Activated CD8-positive, alpha-beta memory T cell treated with anti-CD3 and anti-CD28 coated beads for 24 hours (primary cell): ENCODE measurements at places on chromosomes 11 and 22.
A peak's percentile ranks its signal among the peaks of the same experiment; 100 is the strongest.

DNA sequence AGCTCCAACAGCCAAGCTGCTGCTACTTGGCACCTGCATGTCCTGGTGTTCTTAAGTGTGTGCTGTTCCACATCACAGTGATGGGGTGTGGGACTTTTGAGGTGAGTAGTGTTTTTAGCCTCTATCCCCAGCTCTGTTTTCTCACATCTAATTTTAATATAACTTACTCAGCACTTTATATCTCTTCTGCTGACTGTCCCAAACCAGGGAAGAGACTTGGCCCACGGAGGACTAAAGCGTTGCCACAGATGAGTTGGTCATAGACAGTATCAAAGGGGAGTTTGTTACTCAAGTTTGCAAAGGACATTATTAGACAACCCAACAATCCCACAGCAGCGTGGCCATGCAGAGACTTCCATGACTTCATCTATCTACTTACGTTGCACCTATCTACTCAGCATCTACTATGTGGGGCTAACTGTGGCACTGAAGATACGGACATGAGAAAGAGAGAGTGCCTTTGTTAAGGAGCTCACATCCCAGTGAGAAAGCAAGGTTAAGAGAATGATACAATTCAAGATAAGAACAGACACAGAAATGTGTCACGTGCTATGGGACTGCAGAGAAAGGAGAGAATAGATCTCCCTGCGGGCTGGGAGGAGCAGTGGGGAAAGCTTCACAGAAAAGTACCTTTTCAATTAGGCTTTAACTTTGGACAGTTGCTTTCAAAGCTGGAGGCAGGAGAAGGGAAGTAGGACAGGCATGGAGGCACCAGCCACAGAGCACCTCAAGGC, 82.4 kb downstream of the ME3 start:
- DNase-seq, result no peak

- DNase-seq, result no peak
Observed at GRCh38 chr11:128260398-128260797, 327.0 kb downstream of the ETS1 start.

DNA sequence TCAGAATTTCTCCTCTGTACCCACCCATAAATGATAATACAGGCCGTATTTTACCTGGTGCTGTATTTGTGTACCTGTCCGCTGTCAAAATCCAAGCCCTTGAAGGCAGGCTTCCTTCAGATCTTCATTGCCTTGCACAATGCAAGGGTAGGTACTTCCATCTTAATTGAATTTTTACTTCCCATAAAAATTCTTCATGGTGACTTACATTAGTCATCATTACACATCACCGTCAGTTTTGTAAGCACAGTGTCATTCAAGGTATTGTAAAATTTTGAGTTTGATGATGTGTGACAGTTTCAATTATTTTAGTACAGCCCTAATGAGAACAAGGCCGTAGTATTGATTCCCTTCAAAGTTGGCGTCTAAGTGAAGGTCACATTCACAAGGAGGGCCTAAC, 770 bp upstream of the TSG101 start:
- no peak for DNase-seq

- no peak for DNase-seq
Observed at GRCh38 chr11:27212248-27212780, 150.7 kb downstream of the CCDC34 start.

- DNase-seq, result no peak
Observed at GRCh38 chr11:45405916-45406670, 120.0 kb upstream of the SYT13 start.

- DNase-seq, result no peak
Observed at GRCh38 chr11:119700030-119700429, 29.0 kb downstream of the NECTIN1 start.

- DNase-seq, result no peak
Observed at GRCh38 chr11:1125803-1126202, 31.9 kb upstream of the MUC5AC start.

DNA sequence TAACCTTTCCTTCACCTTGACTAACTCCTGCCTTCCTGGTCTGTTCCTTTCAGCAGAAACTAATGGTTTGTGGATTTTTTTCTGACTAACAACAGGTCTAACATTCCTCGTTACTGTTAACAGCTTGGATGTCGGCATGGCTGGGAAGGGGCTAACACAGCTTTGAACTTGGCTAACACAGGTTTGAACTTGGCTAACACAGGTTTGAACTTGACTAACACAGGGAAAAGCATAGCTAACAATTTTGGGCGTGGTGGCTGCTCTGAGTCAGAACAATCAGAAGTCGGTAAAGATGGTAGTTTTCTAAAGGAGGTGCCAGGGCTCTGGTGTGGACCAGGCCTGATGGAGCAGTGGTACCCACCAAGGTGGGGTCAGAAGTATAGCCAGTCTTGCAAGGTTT, 16.1 kb downstream of the MIAT start:
- no peak for DNase-seq

- no peak for DNase-seq
Observed at GRCh38 chr11:12716816-12717215, 42.6 kb downstream of the TEAD1 start.

- no peak for DNase-seq
Observed at GRCh38 chr11:128741511-128741910, 47.6 kb downstream of the FLI1 start.

DNA sequence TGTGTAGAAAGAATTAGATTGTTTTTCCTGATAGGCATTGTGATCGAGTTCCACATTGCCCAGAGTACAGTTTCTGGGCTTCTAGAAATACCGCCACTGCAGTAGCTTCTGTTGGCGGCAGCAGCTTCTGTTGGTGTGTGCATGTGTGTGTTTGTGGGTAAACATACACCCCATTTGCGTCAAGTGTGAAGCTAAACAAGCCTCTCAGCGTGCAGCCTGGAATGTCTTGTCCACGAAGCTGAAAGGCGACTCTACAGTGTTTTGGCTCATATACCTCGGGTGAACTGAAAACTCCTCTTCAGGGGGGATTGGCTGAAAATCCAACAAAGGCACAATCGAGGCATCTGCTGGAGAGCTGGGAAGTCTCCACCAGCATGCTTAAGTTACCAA, 112.0 kb upstream of the E2F8 start:
- DNase-seq, result no peak

DNA sequence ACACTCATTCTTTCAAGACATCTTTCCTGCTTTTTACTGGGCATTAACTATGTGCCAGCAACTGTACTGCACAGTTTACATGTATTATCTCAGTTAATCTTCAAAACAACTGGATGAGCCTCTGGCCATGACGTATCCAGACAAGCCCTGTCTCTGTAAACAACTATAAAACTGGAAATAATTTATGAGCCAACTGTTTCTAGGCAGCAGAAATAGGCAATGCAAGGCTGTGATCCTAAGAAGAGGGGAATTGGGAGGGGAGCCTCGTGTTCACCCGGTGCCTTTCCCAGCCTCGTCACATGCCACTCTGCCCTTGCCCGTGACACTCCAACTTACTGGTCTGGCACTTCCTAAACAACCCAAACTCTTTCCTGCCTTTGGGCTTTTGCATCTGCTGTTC, 82.8 kb downstream of the FBXO7 start:
- no peak for DNase-seq

DNA sequence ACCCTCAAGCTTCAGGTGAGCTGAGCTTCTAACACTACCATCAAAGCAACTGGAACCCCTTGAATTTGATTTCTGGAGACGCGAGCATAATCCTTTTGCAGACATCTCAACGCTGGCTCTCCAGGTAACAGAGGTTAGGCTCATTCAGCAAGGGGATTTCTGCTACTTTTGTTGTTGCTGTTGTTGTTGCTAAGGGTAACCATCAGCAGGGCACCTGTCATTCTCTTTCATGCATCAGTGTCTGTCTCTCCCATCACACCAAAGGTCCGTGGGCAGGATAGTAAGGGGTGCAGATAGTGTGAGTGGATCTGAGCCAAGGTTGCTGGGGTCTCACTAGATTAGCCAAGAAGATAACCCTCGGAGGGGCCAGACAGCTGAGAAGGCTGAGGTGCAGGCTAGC, 90.3 kb downstream of the TP53I11 start:
- no peak for DNase-seq

- no peak for DNase-seq
Observed at GRCh38 chr22:46732513-46732912, 5.5 kb downstream of the CERK start.

- no peak for DNase-seq
Observed at GRCh38 chr11:17217401-17217800, 9.6 kb upstream of the PIK3C2A start.

DNA sequence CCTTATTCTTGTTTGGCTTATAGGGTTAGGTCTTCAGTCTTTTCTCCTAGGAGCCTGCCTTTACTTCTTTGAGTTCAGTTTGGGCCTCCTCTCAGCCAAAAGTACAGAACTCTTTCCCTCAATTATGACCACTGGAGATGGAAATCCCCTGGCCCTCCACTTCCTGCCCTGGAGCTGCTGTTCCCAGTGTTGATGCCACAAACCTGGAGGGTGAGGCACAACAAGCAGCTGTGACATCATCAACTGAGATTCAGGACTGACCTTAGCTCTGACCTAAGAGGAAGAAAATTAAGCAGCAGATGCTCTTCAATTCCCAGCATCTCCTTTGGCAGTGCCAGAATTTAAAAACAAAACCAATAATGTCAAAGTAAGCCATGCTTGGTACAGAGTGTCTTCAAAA, 3.0 kb downstream of the ABTB2 start:
- DNase-seq, result no peak

- DNase-seq, result no peak
Observed at GRCh38 chr11:19432370-19433061, 191.8 kb upstream of the E2F8 start.

- DNase-seq, result no peak
Observed at GRCh38 chr22:20028855-20029549, 8.1 kb downstream of the TANGO2 start.

- DNase-seq, result peak; percentile 40
Observed at GRCh38 chr22:48752451-48753380, 1075.0 kb downstream of the BRD1 start.

- DNase-seq, result no peak
Observed at GRCh38 chr22:45510376-45511232, 7.9 kb downstream of the FBLN1 start.
